WERI-Rb-1 (cell line): ENCODE measurements at places on chromosomes 2 and 18.
A peak's percentile ranks its signal among the peaks of the same experiment; 100 is the strongest.

- no peak for DNase-seq
These were observed 1326.0 kb upstream of the ZEB2 start for GRCh38 chr2:145845923-145846322.

- no peak for DNase-seq
These were observed 100.1 kb upstream of the CERS6 start for GRCh38 chr2:168355779-168356476.

DNA sequence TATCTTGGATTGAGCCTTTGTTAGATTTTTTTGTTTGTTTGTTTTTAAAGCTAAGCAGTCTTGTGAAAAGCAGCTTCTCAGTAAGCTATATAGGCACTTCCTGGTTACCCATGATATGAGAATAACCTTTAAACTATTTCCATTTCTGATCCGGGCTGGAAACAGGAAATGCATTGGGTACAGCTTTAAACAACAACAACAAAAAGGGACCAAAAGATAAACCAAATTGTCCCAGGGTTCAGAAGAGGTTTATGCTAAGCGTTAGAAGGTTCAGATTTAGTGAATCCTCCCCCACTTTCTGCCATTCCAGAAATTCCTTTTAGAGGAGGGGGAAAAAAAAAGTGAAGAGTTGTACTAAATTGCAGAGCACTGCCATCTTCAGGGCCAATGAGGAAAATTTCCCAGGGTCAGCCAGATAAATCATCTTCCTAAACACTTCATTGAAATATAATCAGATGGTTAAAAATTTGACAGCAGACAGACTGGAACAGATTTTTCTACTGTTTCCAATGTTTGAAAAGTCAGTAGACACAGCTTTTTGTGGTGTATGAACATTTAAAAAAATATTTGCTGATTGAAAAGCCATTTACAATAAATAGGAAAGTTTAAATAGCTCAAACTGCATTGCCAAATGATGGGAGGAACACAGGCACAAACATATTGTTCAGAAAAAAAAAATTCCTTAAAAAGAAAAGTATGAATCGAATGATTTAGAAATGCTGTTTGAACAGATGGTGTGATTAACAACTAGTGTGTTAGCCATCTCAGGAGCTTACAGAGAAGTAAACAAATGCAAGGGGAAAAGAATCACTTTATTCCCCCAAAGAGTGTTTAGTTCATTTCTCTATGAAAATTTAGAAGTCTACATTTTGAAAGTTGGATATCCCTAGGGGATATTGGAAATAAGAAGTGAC lies 189.9 kb upstream of the TANK start:
- DNase-seq: peak; percentile 21

DNA sequence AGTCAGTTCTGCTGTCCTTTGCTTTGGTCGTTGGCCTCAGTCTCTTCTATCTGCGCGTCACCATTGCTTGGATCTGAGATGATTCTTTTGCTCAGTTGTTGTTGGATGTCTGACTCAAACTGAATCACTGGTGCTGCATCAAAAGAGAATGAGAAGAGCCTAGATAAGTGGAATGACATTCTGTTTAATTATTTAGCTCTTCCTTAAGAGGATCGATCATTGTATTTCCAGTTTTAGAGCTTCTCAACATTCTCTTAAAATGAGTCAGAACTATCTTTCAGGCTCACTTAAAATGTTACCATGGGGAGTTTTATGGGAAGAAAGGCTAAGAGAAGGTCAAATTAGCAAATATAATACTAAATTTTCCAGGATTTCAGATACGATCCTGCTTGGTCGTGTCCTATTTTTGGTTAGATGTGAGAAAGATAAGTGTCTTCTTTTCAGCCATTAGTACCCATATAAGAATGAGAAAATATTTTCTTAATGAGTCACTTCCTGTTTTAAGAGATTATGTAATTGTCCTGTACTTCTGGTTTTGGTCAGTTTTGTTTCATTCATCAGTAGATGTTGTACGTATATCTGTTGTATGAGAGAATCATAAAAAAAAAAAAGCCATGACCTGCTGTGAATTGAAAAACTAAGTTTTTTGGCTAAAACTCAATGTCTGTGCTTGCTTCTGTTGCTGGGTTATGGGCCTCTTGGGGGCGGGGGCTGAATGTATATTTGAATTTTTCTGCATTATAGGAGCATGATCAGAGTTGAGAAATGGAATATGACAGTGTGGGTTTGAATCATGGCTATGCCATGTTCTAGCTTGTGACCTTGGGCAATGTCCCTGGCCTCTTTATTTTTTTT lies 31.6 kb upstream of the CASP10 start:
- no peak for DNase-seq

- no peak for DNase-seq
These were observed 31.8 kb downstream of the STRADB start for GRCh38 chr2:201483342-201483741.

GRCh38 chr2:176122052-176122682 lies 352 bp upstream of the HOXD9 start:
- no peak for DNase-seq

DNA sequence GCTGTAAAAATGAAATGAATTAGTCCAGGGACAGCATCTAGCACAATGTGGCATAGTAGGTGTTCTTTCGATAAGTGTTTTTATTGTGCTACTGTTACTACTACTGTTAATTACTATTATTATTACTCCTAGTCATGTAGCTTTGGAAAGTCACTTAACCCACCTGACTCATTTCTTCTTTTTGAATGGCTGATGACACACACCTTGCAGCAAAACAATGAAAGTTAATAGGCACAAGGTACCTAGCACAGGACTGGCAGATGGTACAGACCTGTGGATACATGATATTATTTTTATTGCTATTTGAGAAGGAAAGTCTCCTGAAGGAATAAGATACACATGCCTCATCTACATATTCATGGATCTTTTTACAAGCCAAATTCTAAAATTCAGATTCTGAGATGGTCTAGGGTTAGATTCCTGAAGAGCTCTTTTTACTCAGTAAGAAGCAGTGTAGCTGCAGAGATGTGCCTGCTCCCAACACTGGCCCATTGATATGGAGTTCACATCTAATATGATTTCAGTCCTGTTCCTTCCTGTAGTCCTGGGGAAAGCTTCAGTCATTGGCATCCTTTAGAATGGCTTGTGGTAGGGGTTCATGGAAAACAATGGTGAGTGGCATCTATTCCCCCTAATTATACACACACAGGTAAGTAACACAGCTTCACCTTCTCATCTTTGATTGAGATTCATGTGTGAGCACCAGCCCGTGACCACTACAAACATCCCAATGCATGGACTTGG lies 7.9 kb upstream of the ERMN start:
- no peak for DNase-seq

DNA sequence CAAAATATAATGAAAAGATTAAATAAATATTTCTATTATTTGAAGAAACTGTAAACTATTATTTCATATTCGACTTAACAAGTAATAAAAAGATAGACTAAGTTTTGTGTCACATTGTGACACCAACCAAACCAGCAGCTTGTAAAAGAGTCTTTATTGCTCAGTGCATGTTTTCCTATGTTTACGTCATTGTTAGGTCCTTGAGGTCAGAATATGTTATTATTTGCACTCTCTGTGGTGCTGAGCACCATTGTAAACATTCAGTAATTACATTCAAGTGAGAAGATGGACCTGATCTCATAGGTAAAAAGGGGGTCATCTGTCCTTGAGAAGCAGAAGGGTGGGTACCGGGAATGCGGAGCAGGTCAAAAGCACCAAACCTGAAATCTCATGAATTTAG lies 1999.1 kb upstream of the CELF4 start:
- no peak for DNase-seq
